ENCODE measurements at places on chromosomes 2 and 18.

GRCh38 chr18:79540904-79541282 is 138.7 kb upstream of the CTDP1 start:
- DNase-seq = no peak

DNA sequence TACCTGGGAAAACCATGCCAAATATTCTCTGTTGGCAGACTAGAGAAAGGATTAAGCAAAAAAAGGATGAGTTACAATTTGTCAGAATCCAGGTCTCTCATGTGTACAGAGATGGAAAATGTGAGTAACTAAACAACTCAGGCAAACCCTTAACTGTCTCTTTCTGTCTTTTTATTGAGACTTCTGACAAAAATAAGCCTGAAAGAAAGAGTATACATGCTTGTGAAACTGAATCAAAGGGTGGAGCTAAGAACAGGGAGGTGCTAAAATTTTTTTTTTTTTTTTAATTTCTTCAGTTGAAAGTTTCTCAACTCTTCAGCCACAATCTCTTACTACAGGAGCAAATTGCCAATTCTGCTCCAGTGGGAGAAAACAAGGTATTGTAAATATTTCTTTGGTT is at the start of gene SERPINB10:
TSS of gene SERPINB10 (plus strand) at position 295 of the 400 bp plus-strand sequence. CDS start 7,553 bp downstream, outside the sequence.
- no peak for DNase-seq

GRCh38 chr2:161578998-161579397 is 45.2 kb upstream of the SLC4A10 start:
- no peak for DNase-seq

DNA sequence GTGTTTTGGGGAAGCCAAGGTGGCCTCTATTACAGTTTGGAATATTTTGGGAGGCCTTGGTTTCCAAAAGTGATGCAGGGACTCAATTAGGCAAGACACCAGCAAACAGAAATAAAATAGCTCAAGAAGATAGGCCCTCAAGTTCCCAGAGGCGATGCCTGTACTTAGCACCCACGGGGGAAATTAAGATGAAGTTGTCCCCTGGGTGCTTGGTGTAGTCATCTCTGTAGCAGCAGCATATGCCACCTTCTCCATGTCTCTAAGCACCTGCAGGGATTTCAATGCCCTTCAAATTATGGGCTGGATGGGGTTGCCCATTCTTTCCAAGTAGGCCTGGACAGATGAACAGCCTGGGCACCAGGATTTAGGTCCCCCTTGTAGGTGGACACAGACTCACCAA is 185.0 kb downstream of the CTIF start:
- DNase-seq = no peak

- DNase-seq = no peak
These were observed 60.1 kb downstream of the GBX2 start for GRCh38 chr2:236107942-236108625.

DNA sequence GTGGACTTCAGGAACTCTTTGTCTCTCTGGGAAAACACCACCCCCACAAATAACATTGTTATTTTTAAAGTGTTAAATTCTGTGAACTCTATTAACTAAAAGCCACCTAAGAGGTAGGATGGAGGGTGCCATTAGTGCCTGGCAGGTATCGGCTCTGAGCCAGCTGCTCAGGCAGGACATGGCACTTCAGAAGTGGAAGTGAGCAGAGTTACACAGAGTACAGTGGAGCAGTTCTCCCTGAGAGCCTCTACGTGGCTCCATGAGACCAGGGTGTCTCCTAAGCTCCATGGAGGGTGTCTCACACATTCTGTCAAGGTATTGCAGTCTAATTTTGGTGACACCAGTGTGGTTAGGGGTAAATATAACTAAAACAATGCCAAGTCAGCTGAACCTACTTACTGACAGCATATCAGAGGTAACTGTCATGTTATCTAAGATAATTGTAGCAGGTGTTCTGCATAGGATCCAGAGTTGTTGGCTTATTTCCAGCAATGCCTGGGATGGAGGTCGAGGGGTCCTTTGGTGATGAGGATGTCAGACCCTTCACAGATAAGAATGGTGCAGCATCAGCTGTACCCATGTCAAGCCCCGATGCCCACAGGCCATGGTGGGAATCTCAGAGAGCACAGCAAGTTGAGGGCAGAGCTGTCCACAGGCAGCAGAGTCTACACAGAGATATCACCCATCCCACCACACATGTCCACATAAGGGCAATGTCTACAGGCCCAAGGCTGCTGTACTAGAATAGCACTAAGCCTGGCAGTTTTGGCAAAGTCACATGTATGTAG is 8.6 kb upstream of the MALL start:
- no peak for DNase-seq

DNA sequence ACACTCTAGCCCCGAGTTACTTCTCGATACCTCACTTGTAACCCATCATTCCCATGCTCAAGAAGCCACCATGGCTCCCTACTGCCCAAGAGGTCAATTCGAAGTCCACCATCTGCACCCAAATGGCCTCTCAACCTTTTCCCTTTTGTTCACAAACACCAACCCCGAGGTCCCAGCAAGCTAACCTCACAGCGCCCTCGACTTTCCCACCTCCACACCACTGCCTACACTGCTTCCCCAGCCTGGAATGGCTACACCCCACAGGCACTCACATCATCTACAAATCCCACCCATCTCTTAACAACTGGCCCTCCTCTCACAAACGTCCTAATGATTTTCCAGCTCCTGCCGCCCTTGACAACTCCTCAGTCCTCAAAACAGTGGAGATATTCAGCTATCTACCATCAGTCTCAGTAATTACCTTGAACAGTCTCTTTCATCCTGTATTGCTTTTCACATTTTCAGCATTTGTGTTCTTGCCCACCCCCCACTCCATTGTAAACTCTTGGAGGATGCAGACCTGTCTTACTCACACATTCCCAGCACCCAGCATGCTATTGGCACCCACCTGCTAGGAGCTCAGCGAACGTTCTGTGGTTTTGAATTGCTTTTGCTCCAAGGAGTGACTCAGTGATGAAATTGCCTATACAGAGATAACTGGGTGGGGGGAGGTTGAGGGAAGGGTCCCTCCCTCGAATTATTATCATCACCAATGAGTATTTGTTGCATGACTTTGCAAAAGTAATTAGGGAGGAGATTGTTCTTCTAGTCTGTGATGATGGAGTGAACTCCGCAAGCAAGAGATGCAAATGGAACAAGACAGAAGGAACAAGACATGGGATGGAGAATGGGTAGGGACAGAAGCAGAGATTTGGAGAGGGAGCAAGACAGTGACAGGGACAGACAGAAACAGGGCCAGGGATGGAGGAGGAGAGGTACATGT is 106.8 kb downstream of the CYP26B1 start:
- DNase-seq = no peak

GRCh38 chr18:58224425-58224750 is 180.4 kb downstream of the NEDD4L start:
- DNase-seq = no peak

GRCh38 chr2:31132786-31133185 is 5.5 kb downstream of the GALNT14 start:
- DNase-seq = no peak

GRCh38 chr2:8500124-8501054 is 181.5 kb upstream of the ID2 start:
- no peak for DNase-seq

DNA sequence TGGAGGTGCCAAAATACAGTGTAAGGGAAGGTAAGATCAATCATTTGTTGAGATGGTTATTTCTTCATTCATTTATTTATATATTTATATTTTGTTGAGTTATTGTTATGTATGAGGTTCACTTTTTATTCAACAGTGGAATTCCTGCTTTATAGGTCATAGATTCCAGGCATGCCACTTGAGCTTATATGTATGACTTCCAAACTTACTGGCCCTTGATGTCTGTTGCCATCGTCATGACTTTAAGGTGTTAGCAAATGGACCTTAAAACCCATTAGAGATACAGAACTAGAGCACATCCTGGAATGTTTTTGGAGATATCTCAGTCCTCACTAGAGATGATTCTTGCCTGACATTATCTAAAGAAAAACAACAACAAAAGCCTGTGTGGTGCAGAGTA is 25.9 kb downstream of the CCDC85A start:
- DNase-seq = peak; percentile 61

DNA sequence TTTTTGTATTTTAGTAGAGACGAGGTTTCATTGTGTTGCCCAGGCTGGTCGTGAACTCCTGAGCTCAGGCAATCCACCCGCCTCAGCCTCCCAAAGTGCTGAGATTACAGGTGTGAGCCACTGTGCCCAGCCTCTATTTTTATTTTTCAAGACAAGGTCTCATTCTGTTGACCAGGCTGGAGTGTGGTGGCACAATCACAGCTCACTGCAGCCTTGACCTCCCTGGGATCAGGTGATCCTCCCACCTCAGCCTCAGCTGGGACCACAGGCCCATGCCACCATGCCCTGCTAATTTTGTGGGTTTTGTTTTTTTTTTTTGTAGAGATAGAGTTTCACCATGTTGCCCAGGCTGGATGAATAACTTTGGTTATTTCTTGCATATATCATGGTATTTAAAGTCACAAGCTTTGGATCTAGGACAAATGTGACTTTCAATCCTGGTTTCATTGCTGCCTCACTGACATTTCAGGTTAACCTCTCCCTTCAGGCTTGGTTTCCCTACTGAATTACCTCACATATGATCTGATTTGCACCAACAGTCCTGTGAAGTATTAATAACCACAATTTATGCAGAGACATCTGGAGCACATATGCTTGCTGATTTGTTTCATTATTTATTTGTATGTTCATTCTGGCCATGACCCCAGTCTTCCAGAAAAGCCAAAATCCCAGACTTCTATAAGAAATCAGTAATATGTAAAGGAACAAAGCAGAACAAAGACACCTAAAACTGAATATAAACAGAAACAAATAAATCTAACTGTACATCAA is 17.5 kb upstream of the RAB31 start:
- peak; percentile 39 for DNase-seq

GRCh38 chr2:187580462-187581124 is 26.4 kb upstream of the TFPI start:
- peak; percentile 70 for DNase-seq

DNA sequence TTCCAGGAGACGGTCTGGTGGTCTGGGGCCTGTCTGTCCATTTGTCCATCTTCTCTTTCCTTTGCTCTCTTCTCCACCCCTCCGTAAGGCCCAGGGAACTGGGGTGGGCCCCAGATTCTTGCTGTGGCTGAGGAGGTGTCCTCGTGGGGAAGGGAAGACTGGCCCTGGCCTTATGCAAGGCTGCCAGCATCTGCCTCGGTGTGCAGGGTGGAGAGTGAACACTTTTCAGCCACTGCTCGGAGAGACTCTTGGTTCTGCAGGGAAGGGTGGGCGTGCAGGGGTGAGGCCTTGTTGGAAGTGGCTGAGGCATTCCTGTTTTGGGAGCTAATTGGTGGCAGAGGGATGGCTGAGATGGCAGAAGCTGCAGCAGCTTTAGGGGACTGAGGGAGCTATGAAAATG is 23.0 kb downstream of the EMX1 start:
- DNase-seq = no peak

GRCh38 chr2:5528706-5529105 is 163.5 kb upstream of the SOX11 start:
- DNase-seq = no peak

DNA sequence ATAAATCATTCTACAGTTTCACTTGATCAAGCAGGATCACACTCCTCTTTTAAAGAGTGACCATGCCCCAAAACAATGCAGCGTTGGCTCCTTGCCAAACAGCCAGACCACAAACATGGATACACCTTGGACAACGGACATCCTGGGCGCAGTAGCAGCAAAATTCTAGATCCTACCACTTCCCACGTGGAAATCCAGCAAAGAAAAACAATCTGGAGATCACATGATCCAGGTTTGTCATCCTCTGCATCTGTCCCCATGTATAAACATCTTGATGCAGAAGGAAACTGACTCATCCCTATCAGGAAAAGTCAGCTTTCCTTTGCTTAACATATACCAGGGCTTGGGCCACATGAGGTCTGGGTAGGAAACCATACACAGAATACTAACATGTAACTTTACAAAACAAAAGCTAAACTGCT is 53.1 kb downstream of the ZNF521 start:
- DNase-seq = peak; percentile 85

DNA sequence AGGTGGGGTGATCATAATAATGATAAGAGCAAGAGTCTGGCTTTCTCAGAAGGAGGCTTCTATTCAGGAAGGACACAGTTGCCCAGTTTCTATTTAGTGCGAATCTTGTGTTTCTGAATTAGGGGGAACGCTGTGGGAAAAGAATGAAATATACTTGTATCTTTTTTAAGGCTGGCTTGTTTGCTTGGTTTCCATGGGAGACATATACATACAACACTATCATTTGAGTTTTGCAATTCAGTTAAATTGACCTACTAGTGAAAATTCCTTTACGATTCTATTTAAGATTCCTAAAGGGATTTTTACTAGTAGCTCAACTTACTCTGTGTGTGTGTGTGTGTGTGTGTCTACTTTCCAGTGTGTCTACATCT is 24.7 kb upstream of the ANKRD62 start:
- no peak for DNase-seq
